GM20000 (cell line): ENCODE measurements at places on chromosomes 1 and 21.

- no peak for DNase-seq
These were observed 10.0 kb downstream of the ARF1 start for GRCh38 chr1:228092342-228093049.

DNA sequence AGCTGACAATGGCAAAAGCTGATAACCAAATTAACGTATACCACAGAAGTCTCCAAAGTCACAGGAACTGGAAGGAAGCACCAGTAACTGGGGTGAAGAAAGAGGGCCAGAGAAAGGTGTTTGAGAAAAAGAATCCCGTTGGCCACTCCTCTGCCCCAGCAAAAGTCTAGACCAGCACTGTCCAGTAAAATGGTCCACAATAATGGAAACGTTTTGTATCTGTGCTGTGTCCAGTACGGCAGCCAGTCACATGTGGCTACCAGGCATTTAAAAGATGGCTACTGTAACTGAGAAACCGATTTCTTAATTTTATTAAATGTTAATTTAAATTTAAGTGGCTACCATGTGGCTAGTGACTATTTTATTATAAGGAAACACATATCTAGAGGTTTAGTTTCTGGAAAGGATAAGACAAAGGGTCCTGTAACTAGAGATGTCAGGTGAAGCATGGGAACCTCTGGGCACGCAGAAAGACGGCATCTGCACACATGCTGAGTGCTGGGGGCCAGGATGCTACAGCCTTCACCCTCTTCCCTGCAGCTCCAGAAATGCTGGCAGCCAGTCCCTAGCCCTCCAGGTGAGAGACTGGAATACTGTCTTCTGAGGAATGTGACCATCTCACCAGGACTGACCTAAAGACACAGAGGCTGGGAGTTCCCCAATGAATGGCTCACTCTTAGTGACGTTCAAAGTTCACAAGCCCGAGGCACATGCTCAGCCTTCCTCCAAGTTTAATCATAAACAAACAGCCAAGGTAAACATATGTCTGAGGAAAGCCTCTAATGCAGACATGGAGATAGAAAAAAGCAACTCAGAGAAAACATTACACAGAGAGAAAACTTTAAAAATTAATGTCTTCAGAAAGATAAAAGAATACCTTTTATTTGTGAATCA is 50.7 kb downstream of the JAK1 start:
- no peak for DNase-seq

- no peak for DNase-seq
These were observed 57.1 kb upstream of the DMRTB1 start for GRCh38 chr1:53401813-53402745.

- no peak for DNase-seq
These were observed 16.9 kb downstream of the TINAGL1 start for GRCh38 chr1:31593136-31593665.

GRCh38 chr1:235181561-235182245 is 20.7 kb upstream of the RBM34 start:
- no peak for DNase-seq

- DNase-seq = no peak
These were observed 18.1 kb upstream of the FAM78B start for GRCh38 chr1:166184897-166185296.

- DNase-seq = no peak
These were observed 64.8 kb downstream of the DISP3 start for GRCh38 chr1:11543796-11544195.

DNA sequence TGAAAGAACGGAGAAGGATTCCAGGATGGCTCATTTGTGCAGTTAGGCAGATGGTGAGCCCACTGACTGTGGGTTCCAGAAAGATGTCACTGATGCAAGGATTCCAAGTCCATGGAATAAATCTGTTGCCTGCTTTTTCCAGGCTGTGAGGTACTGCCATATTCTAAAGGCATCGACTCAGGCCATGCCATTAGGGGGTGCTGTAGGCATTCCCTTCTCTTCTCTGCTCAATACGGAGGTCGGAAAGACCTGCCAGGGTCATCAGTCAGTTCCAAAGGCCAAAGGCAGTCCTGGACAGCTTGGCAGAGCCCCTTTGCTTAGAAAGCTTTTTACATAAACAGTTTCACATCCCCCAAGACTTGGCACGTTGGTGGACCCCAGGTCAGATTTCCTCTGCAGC is 31.7 kb upstream of the TMEM125 start:
- peak; percentile 65 for DNase-seq

DNA sequence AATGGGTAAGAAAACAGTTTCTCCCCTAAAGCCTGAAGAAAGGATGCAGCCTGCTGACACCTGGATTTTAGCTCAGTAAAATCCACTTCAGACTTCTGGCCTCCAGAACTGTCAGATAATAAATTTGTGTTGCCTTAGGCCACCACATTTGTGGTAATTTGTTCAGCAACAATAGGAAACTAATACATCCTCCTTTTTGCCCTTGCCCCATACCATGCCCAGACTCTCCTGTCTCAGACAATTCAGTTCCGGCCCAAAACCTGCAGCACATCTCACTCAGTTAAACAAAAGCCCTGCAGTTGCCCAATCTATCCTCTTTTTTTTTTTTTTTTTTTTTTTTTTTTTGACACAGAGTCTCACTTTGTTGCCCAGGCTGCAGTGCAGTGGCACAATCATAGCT is 25.8 kb downstream of the SMIM12 start:
- DNase-seq = no peak

DNA sequence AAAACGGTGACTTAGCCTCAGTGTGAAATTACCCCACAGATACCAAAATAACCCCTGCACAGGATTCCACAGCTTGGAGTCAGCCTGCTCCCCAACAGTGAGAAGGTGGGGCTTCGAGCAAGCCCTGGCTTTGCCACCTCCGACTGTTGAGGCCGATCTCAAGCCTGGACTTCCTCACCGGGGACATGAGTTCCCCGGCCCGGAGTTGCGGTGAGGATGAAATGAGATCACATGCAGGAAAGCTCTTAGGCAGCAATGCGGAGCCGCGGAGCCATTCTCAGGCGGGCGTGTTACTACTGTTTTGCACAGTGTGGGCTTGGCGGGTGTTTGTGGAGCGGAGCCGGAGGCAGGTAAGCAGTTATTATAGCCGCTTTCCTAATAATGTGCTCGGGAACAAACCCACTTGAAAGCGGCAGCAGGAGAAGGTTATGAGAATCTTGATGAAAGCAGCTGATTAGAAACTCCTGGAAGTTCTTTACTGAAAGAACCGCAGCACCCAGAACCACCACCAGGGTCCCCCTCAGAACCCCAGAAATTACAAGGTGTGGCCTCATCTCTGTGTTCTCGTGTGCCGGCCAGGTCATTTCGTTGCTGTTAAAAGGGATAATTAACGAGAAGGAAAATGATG is 3.9 kb upstream of the CLSTN1 start:
- DNase-seq = no peak

- no peak for DNase-seq
These were observed 4.5 kb upstream of the DDR2 start for GRCh38 chr1:162627662-162628296.

DNA sequence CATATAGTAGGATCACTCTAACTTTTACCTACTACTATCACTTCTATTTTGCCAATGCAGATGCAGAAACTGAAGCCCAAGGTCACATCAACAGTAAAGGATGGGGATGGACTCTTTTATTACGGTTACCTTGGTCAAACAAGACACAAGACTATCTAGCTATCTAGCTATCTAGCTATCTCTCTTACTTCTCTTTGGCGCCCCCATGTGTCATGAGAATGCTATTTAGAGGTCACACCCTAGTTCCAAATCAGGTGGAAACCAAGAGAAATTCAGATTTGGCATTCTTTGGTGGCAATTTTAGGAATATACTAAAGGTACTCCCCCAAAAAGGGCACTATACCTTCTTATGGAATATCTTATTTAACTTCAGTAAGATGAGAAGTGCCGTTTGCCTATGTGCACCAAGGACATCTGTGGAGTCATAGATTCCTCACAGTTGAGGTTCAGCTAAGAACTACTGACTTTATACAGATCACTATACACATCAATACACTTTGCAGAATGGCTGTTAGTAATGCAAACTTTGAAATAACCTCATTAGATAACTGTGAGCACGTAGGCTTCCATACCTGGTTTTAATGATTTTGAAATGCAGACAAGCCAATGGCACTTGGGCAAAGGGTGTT is 6.7 kb downstream of the ZNF648 start:
- peak; percentile 76 for DNase-seq

DNA sequence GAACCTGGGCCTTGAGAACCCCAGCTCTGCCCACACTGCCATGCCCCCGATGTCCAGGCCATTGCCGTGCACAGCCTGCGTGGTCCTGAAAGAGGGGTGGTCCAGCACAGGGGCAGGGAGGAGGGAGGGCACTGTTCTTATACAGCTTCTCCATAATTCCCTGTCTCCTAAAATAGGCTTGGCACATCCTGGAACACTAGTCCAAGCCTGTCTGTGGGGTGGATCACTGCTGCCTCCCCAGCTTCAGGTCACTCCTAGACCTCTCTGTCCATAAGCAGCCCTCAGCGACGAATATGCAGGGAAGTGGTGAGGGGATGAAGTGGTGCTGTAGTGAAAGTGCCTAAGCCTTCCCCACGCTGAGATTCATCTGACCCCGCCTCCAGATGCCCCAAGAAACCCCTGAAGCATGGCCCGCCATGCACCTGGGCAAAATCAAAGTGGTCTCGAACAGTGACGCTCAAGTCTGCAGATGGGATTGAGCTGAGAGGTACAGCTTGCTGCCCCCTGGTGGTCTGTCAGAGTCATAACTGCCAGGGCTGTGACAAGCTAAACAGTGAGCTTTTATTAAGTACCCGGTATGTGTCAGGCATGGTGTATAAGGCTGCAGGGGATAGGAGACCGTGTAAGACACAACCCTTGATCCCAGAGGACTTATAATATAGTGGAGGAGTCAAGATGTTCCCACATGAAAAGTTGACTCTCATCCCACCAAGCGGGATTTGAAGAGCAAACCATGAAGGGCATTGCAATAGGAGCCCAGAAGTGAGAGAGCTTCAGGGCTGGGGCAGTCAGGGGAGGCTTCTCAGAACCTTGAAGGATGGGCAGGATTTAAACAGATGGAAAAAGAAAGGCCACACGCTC is 66.6 kb downstream of the FAM163A start:
- peak; percentile 73 for DNase-seq

GRCh38 chr1:89649783-89650182 is 16.9 kb downstream of the LRRC8C start:
- DNase-seq = no peak

- DNase-seq = no peak
These were observed 148.8 kb upstream of the CAMK1G start for GRCh38 chr1:209434631-209435217.

GRCh38 chr21:26961698-26962097 is 5.2 kb downstream of the ADAMTS5 start:
- DNase-seq = no peak

DNA sequence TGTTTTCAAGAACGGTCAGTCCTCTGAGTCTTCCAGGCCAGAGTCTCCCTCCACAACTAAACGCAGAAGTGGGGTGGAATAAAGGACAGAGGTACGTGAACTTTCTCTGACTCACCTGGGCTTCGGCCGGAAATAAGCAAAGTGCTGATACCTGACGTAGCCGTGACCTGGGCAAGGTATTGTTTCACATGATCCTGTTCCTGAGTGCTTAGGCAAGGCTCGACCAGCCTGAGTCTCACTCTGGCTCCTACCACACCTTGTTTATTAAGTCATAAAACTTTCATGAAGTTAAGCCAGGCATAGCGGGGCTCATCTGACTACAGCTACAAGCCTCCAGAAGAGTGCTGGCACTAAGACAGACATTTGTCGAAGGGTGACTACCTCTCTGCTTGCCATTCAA is 327.5 kb downstream of the SETD4 start:
- no peak for DNase-seq

- no peak for DNase-seq
These were observed 550 bp upstream of the NFYC start for GRCh38 chr1:40690771-40691537.

DNA sequence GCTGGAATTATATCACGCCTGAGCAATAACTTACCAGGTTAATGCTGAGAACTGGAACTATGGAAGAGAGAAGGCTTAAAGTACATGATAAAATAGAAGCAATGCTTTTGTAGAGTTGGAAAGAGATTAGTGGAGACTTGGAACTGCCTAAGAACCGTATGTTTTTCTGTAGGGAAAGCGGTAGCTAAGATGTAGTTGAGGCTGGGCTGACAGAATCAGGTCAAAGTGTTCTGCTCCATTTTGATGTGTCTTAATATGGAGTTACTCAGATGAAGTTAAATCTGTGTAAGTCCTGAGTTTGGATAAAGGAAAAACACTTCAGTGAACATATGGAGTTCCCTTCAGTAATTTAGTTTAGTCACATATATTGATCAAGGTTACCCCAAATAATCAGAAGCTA is 860.9 kb upstream of the CXADR start:
- no peak for DNase-seq

DNA sequence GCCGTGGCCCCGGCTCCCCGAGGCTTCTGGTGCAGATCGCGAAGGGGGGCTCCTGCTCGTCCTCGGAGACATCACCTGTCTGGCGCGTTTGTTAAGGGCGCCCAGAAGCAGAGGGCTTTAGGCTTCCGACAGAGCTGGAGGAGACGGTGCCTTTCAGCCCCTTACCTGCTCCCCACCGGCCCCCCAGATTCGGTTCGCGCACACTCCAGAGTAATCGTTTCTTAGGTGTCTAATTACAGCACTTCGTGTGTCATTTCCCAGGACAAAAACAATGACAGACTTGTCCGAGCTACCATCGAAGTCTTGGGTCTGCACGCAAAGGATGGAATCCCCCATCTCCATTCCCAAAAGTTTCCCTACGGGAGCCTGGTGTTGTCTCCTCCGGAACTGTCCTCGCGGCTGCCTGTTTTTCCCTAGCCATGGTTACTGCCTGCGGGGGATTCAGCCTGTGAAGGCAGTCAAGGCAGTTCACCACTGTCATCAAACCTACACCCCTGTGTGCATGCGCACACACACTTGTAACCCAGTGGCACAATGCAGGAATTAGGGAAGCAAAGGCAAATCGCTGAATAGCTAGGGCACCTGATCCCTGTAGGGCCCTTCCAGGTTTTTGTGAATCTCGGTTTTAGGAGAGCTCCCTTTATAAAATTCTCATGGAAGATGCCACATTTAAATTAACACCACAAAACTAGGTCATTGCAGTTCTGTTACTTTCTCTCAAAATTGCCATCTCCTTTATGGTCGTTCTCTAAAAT is 738 bp upstream of the CDC42BPA start:
- no peak for DNase-seq

- DNase-seq = no peak
These were observed 77.9 kb downstream of the KAZN start for GRCh38 chr1:14676400-14676799.

DNA sequence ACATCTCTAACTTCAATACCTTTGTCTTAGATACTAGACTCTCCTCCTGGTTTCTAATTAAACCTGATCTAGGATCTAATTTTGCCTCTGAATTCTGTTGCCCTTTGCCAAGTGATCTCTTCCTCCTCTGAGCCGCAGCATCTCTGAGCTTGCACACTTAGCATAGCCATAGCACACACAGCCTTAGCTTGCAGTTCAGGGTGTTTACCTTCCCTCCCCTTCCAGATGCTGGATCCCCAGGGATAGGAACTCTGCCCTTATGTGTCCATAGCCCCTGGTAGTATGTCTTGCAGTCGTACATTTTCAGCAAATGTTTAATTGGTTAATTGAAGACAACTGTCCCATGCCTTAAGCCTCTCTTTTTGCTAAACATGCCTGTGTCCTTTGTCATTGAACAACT is 30.3 kb downstream of the SELL start:
- no peak for DNase-seq
